ENCODE measurements at places on chromosomes 3 and 15.

DNA sequence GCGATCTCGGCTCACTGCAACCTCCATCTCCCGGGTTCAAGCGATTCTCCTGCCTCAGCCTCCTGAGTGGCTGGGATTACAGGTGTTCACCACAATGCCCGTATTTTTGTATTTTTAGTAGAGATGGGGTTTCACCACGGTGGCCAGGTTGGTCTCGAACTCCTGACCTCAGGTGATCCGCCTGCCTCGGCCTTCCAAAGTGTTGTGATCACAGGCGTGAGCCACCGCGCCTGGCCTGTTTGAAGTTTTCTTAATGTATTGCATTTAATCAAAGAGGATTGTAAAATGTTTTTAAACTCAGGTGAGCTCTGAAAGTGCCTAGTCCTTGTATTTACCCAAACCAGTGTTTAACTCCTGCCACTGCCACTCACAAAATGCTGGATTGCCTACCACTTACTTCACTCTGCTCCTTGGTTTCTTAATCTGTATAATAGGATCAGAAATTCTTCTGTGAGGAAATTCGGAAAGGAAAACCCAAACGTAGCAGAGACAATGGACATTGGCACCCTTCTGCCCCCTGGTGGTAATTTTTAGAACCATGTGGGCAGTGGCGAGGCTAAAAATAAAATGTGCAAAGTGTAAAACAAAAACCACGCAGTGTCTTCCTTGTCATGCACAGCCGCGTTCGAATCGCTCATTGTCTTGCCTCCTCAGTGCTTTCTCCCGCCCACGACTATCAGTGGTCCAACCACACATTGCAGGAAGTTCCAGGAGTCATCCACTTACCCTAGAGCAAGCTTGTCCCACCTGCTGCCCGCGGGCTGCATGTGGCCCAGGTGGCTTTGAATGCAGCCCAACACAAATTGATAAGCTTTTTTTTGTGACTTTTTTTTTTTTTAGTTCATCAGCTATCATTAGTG lies 27.3 kb downstream of the CEP19 start:
- peak; percentile 88 for DNase-seq

- DNase-seq, result no peak
Observed at GRCh38 chr3:107950417-107950816, 140.4 kb downstream of the CD47 start.

GRCh38 chr3:197906023-197906849 lies 43.8 kb upstream of the RPL35A start:
- peak; percentile 96 for DNase-seq

GRCh38 chr3:150763841-150764483 lies 993 bp upstream of the SIAH2 start:
- peak; percentile 72 for DNase-seq

- peak; percentile 80 for DNase-seq
Observed at GRCh38 chr3:88219138-88219792, 69.5 kb downstream of the C3orf38 start.

DNA sequence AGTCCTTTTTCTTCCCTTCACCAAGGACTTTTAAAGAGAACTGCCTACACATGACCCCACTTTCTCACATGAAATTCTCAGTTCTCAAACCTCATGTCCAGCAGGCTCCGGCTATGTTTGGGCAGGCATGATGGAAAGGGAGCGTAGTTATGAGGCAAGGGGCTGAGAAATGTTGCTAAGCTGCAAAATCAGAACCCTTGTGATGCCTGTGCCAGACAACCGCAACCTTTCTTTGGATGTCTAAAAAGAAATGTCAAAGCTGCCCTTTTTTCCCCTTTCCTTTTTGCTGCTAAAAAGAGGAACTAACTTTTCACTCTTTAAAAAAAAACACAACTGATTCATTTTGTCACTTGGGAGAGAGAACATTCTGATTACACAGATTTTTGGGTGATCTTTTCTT lies 19.2 kb downstream of the GNB4 start:
- no peak for DNase-seq

DNA sequence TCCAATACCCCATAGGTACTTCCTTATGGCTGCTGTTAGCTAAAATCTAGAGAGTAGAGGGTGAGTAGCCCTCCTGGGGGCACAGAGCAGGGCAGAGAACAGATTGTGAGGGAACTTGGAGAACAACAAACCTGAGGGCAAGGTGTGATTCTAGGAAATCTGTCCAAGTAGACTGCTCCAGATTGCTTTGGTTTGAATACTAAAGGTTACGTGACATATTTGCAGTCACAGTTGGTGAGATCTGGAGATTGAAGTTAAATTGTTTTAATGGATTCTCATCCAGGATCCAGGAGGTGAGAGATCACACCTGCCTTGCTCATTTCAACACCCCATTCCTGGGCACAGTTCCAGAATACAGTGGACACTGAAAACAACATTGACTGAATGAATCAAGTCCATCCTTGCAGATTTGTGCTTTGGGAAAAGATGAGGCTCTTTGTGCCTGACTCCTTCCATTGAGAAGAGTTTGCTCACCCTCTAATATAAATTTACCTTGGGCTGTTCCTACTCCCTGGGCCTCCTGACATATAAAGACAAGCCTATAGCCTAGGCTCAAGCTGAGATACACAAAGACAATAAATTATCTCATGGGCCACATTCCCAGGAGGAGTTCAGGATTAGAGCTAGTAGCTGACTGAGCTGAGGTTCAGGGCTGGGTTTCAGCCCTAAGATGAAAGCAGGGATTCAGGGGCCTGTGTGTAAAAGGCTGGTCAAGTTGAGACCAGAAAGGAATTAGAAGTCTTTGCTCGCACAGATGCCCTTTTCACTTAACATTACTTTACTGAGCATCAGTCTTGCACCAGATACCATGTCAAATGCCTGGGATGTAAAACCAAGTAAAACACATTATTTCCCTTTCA lies 400.9 kb upstream of the MCTP2 start:
- DNase-seq, result no peak

DNA sequence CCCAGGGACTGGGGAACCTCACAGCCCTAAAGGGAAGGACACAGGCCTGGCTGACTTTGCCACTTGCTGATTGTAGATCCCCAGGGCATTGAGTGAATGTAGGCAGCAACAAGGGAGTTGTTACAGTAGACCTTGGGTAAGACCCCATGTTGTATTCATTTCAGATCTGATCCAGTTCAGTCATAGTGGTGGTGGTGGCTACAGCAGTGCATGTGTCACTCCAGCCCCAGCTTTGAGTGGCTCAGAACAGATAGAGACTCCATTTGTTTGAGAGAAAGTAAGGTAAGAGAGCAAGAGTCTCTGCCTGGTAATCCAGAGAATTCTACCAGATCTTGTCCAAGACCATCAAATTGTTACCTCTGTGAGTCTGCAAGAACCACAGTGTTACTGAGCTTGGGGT lies 278.7 kb upstream of the SATB1 start:
- DNase-seq, result no peak

GRCh38 chr3:45104715-45105711 lies 41.2 kb downstream of the CDCP1 start:
- no peak for DNase-seq

GRCh38 chr3:160676547-160677303 lies at the start of gene ARL14:
ARL14 (plus strand) TSS chr3:160677160; CDS start chr3:160677347, 187 bp downstream.
- no peak for DNase-seq

All from T47D (cell line).